Mesenteric fat pad (tissue), 1 donor: ENCODE measurements at places on chromosomes 2 and 18. TPM values are rescaled to one million over a fixed set of nuclear protein-coding genes. Genes with fewer than 3 reads are reported as not detected.

The COBLL1 gene
- 85.9 TPM for total RNA-seq

DNA sequence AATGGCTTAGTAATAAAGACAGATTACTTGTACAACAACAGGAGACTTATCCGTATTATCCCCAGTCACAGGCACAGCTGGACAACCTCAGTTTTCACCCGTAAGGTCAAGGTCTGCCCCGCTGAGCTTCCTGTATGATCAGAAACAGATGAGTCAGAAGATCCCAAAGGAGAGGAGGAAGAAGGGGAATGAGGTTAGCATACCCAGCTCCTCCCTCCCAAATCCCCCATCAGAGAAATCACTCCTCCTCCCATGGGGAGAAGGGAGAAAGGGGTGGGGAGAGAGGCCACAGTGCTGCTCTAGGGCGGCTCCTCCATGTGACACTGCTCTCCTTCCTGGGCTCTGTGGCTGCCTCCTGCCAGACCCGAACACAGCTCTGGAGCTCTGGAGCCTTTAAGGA lies 53.8 kb upstream of the SPTBN1 start:
- no peak for DNase-seq

GRCh38 chr2:6990871-6991270 lies 73.7 kb downstream of the RNF144A start:
- DNase-seq, result no peak

- no peak for DNase-seq
Observed at GRCh38 chr2:62347563-62348270, 151.8 kb downstream of the B3GNT2 start.

DNA sequence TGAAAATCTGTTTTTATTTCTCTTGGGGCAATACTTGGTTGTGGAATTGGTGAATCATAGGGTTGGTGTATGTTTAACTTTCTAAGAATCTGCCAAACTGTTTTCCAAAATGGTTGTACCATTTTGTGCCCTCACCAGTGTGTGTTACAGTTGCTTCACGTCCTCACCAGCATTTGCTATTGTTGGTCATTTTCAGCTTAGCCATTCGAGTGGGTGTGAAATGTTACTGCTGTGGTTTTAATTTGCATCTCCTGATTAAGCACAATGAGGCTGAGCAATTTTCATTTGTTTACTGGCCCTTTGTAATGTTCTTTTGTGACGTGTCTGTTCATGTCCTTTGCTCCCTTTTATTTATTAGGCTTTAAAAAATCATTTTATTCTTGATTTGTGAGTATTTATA lies 49.7 kb downstream of the FOSL2 start:
- DNase-seq, result no peak
